ENCODE measurements at places on chromosomes 5 and 9. TPM values are rescaled to one million over a fixed set of nuclear protein-coding genes. Genes with fewer than 3 reads are reported as not detected.

PRLR gene
- total RNA-seq = 0.40 TPM

FAXDC2 gene
- total RNA-seq = 26.1 TPM

RXFP3 gene
- not detected for total RNA-seq

SHISAL2B gene
- not detected for total RNA-seq

TAF11L9 gene
- not detected for total RNA-seq

SLC1A3 gene
- total RNA-seq = 105 TPM

DRD1 gene
- not detected for total RNA-seq

CD72 gene
- total RNA-seq = 0.77 TPM

Data from left ventricle myocardium superior (tissue), 1 donor.